M059J (cell line): ENCODE measurements at places on chromosomes 7 and 10. TPM values are rescaled to one million over a fixed set of nuclear protein-coding genes. Genes with fewer than 3 reads are reported as not detected.

DNA sequence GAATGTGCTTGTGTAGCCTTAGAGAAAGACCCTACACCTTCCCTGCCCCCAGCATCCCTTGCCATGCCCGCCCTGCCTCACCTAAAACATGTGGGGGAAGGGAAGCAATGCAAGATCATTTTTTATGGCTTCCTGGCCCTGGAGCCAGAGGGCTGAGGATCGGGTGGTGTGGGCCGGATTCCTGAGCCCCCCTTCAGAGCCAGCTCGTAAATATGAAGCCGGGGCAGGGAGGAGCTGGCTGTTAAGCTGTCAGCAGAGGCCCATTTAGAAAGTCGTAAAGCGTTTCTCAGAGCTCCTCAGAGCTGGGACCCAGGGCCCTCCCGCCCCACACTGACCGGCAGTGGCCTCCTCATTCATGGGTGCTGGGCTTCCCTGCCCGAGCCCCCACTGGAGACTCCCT, 23.9 kb downstream of the UNC5B start:
- DNase-seq, result no peak

- DNase-seq, result peak; percentile 74
These were observed 1.4 kb downstream of the TRA2A start for GRCh38 chr7:23530405-23530804.

DNA sequence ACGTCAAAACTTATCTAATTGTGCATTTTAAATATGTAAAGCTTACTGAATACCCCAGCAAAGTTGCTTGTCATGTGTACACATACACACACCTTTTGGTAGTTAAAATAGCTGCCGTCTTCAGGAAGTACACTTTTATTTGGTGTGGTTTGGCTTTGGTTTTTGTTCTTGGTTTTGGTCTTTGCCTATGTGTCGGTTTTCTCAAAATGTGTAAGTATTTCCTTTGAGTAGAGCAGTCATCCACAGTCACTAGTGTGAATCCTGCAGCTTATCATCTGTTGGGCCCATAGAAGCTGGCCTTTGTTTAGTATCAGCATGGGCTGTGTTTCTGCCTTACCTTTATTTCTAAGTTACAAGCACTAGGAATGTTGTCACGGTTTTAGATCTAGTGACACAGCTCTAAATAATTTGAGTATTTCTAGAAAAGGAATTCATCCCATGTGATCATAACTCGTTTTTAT, 35.3 kb downstream of the NET1 start:
- peak; percentile 12 for DNase-seq

DNA sequence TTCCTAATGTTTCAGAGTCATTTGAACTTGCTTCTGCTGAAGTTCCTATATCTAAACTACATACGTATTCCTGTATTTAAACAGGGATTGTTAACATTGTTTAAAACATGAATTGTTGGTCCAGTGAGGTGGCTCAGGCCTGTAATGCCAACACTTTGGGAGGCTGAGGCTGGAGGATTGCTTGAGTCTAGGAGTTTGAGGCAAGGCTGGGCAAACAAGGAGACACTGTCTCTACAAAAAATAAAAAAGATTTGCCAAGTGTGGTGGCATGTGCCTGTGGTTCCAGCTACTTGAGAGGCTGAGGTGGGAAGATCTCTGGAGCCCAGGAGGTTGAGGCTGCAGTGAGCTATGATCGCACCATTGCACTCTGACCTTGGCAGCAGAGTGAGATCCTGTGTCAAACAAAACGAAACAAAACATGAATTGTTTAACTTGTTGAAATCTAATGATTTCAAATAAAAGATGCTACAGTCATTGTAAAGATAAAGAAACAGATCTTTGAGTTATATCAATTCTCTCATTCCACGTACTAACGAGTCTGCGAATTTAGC, 809.4 kb downstream of the TYW1 start:
- DNase-seq, result no peak

GRCh38 chr10:109343293-109343692, 580.0 kb downstream of the XPNPEP1 start:
- DNase-seq, result peak; percentile 46

The OR2A7 gene
- total RNA-seq, result 0.07 and 0.98 TPM in 2 replicates

The TSPAN12 gene
- total RNA-seq, result 0.05 TPM in 1 of 2 replicates, not detected in the other
